ENCODE measurements at places on chromosomes 12 and 14. TPM values are rescaled to one million over a fixed set of nuclear protein-coding genes. Genes with fewer than 3 reads are reported as not detected.

NTF3 gene
- 1.1 TPM for polyA plus RNA-seq

- H3K27ac ChIP-seq: no peak overlapping the region
- DNase-seq: no peak
- no peaks in the 10 kb centered on the region for H3K27me3 ChIP-seq
- H3K4me3 ChIP-seq: no peak overlapping the region
Observed at GRCh38 chr12:94806617-94807016, 156.3 kb upstream of the TMCC3 start.

PRKAB1 gene
- polyA plus RNA-seq: 14.3 TPM

GRCh38 chr12:95258803-95259202 is 41.2 kb downstream of the VEZT start:
- no peaks in the 10 kb centered on the region for H3K27me3 ChIP-seq
- H3K27ac ChIP-seq: no peak overlapping the region
- DNase-seq: no peak

- H3K36me3 ChIP-seq: peaks cover 84% of the 10 kb centered on the region
- DNase-seq: no peak
- no peaks in the 10 kb centered on the region for H3K4me1 ChIP-seq
- no peaks in the 10 kb centered on the region for H3K27me3 ChIP-seq
- no peak overlapping the region for H3K4me3 ChIP-seq
Observed at GRCh38 chr12:57718641-57719528, 19.7 kb downstream of the AGAP2 start.

MSI1 gene
- 1.1 TPM for polyA plus RNA-seq

MANSC4 gene
- polyA plus RNA-seq: not detected

TMEM132C gene
- 1.6 TPM for polyA plus RNA-seq

CLEC4A gene
- polyA plus RNA-seq: 2.5 TPM

- H3K4me3 ChIP-seq: no peak overlapping the region
- no peak for DNase-seq
- H3K4me1 ChIP-seq: no peaks in the 10 kb centered on the region
- no peaks in the 10 kb centered on the region for H3K36me3 ChIP-seq
Observed at GRCh38 chr12:41709012-41709411, 435.7 kb downstream of the GXYLT1 start.

DNA sequence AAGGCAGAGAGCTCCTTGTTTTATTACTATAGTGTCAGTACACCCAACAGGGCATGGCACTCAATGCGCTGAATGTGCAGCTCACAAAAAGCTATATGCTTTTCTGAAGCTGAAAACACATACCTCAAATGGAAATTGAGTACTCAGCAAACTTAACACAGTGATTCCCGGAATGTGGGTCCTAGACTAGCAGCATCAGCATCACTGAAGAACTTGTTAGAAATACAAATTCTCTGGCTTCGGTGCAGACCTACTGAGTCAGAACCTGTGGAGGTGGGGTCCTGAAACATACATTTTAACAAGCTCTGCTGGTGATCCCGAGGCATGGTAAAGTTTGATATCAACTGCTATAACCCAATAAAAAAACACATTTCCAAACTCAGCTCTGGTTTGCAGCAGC is 14.9 kb downstream of the RERG start:
- DNase-seq: no peak
- H3K4me1 ChIP-seq: peaks cover 10% of the 10 kb centered on the region
- H3K36me3 ChIP-seq: no peaks in the 10 kb centered on the region
- H3K27me3 ChIP-seq: no peaks in the 10 kb centered on the region

DNA sequence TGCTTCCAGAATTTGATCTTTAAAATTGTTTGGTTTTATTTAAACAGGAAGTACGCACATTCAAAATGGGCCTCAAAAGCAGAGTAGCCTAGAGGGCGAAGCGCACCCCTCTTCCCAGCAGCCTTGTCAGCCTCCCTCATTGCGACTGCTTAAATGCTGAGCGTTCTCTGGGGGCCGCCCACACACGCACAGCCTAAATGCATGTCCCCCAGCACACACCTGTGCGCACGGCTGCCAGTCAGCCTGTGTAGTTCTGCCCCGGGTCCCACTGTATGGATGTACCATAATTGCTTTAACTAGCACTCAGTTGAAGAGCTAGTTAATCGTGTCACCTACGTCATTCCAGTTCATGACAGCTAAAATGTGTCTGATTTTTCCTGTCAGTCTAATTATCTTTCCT is 79.3 kb downstream of the TESC start:
- H3K4me3 ChIP-seq: no peak overlapping the region
- H3K4me1 ChIP-seq: peaks cover under 1% of the 10 kb centered on the region
- peaks cover 92% of the 10 kb centered on the region for H3K36me3 ChIP-seq
- H3K27ac ChIP-seq: no peak overlapping the region
- no peaks in the 10 kb centered on the region for H3K27me3 ChIP-seq

GRCh38 chr12:5568325-5568981 is 136.5 kb downstream of the NTF3 start:
- H3K4me1 ChIP-seq: no peaks in the 10 kb centered on the region
- no peaks in the 10 kb centered on the region for H3K27me3 ChIP-seq
- H3K36me3 ChIP-seq: no peaks in the 10 kb centered on the region
- no peak for DNase-seq
- H3K27ac ChIP-seq: no peak overlapping the region

FIGNL2 gene
- 0.22 TPM for polyA plus RNA-seq

GRCh38 chr12:48000878-48001504 is 3.3 kb downstream of the COL2A1 start:
- peaks cover 41% of the 10 kb centered on the region for H3K4me1 ChIP-seq
- peaks cover 55% of the 10 kb centered on the region for H3K27me3 ChIP-seq
- no peak for DNase-seq
- H3K36me3 ChIP-seq: no peaks in the 10 kb centered on the region
- H3K27ac ChIP-seq: peak overlapping the region; percentile 49

- H3K4me1 ChIP-seq: no peaks in the 10 kb centered on the region
- H3K36me3 ChIP-seq: no peaks in the 10 kb centered on the region
- H3K4me3 ChIP-seq: no peak overlapping the region
- no peak for DNase-seq
- H3K27ac ChIP-seq: no peak overlapping the region
Observed at GRCh38 chr14:77822307-77822706, 22.4 kb downstream of the ADCK1 start.

DNA sequence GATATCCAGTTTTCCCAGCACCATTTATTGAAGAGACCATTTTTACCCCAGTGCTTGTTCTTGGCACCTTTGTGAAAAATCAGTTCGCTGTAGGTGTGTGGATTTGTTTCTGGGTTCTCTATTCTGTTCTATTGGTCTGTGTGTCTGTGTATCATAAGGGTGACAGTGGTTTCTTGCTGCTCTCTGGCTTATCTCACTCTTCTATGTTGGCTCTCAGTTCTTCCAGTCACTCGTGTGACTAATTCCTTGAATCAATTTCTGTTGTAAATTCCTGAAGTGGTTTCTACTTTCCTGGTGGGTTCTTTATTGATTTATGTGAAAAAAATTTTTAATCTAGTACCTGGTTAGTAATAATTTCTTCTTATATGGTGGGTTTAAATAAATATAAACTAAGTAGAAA is 58.3 kb downstream of the OTOGL start:
- no peaks in the 10 kb centered on the region for H3K4me1 ChIP-seq
- no peak overlapping the region for H3K27ac ChIP-seq
- no peaks in the 10 kb centered on the region for H3K36me3 ChIP-seq
- DNase-seq: no peak

DNA sequence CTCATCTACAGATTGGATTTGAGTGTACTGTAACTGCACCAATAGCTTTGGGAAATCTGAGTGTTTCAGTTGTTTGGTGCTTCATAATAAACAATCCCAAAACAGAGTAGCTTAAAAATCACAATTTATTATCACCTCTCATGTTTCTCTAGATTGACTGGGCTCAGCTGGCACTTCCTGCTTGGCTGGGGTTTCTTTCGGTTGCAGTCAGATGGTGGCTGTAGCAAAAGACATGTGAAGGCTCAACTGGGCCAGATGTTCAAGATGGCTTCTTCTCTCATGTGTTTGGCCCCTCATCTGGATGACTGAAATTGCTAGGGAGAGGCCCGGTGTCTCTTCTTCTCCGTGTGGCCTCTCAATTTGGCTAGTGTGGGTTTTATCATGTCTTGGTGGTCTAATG is 12.1 kb upstream of the BMP4 start:
- H3K4me1 ChIP-seq: peaks cover 2% of the 10 kb centered on the region
- no peak for DNase-seq
- no peak overlapping the region for H3K27ac ChIP-seq
- H3K36me3 ChIP-seq: no peaks in the 10 kb centered on the region
- no peaks in the 10 kb centered on the region for H3K27me3 ChIP-seq

- peak; percentile 34 for DNase-seq
- peak overlapping the region; percentile 55 for H3K27ac ChIP-seq
- H3K27me3 ChIP-seq: no peaks in the 10 kb centered on the region
- H3K4me1 ChIP-seq: peaks cover 33% of the 10 kb centered on the region
- H3K36me3 ChIP-seq: peaks cover 8% of the 10 kb centered on the region
- H3K4me3 ChIP-seq: no peak overlapping the region
Observed at GRCh38 chr12:124497039-124497438, 70.4 kb downstream of the NCOR2 start.

DNA sequence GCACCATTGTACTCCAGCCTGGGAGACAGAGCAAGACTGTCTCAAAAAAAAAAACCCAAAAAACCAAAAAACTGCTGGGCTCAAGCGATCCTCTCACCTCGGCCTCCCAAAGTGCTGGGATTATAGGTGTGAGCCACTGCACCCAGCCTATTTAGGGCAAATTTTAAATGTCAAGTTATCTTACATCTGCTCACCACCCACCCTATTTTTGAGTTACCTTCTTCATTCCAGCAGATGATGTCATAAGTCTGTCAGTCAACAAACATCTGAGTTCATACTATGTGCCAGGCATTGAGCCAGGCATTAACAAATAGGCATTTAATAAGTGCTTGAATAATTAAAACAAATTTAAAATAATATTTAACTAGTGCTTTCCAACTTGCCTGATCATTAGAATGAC is 21.5 kb downstream of the BATF start:
- peak overlapping the region; percentile 87 for H3K27ac ChIP-seq
- no peak overlapping the region for H3K4me3 ChIP-seq
- H3K4me1 ChIP-seq: no peaks in the 10 kb centered on the region
- H3K27me3 ChIP-seq: no peaks in the 10 kb centered on the region

DNA sequence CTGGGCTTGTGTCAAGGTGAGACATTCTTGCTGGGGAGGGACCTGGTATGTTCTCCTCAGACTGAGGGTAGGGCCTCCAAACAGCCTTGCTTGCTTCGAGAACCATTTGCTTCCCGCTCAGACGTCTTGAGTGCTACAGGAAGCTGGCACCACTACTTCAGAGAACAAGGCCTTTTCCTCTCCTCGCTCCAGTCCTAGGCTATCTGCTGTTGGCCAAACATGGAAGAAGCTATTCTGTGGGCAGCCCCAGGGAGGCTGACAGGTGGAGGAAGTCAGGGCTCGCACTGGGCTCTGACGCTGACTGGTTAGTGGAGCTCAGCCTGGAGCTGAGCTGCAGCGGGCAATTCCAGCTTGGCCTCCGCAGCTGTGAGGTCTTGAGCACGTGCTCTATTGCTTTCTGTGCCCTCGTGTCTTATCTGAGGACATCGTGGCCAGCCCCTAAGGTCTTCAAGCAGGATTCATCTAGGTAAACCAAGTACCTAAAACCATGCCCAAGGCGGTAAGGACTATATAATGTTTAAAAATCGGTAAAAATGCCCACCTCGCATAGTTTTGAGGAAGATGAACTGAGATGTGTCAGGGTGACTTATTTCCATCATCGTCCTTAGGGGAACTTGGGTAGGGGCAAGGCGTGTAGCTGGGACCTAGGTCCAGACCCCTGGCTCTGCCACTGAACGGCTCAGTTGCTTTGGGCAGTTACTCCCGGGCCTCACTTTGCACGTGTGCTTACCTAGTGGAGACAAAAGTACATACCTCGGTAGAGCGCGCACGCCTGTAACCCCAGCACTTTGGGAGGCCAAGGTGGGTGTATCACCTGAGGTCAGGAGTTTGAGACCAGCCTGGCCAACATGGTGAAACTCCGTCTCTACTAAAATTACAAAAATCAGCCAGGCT is 4.3 kb downstream of the GAPDH start:
- peak overlapping the region; percentile 99 for H3K27ac ChIP-seq
- no peak for DNase-seq
- H3K27me3 ChIP-seq: no peaks in the 10 kb centered on the region
- H3K4me3 ChIP-seq: no peak overlapping the region
- peaks cover 51% of the 10 kb centered on the region for H3K4me1 ChIP-seq
- H3K36me3 ChIP-seq: peaks cover 7% of the 10 kb centered on the region

ADCY4 gene
- polyA plus RNA-seq: 23.1 TPM

GRCh38 chr14:36504771-36505175 is 15.3 kb downstream of the NKX2-1 start:
- no peak overlapping the region for H3K27ac ChIP-seq
- H3K4me3 ChIP-seq: no peak overlapping the region
- peaks cover 4% of the 10 kb centered on the region for H3K4me1 ChIP-seq
- no peak for DNase-seq
- H3K27me3 ChIP-seq: peaks cover 33% of the 10 kb centered on the region
- H3K36me3 ChIP-seq: no peaks in the 10 kb centered on the region

GRCh38 chr12:54358191-54358944 is 5.9 kb downstream of the GPR84 start:
- peak overlapping the region; percentile 66 for H3K4me3 ChIP-seq
- peaks cover 4% of the 10 kb centered on the region for H3K4me1 ChIP-seq
- no peak for DNase-seq
- no peaks in the 10 kb centered on the region for H3K27me3 ChIP-seq
- no peaks in the 10 kb centered on the region for H3K36me3 ChIP-seq

DNA sequence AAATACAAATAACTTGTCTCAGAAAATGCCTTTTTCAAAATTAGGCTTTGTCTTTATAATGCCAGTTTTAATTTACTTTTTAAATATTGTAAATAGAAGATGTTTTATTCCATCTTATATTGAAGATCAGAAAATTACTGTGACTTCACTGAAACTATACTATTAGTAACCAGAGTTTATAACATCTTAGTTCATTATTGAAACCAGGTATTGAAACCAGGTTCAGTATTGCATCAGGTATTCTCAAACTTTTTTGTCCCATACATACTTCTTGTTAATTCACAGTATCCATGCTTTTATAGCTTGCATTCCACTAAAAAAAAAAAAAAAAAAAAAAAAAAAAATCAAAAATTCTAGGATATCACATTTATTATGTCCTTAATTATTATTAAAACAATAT is 227.5 kb downstream of the GXYLT1 start:
- H3K36me3 ChIP-seq: no peaks in the 10 kb centered on the region
- no peak overlapping the region for H3K27ac ChIP-seq
- H3K4me1 ChIP-seq: peaks cover 14% of the 10 kb centered on the region
- no peaks in the 10 kb centered on the region for H3K27me3 ChIP-seq

SERPINA9 gene
- polyA plus RNA-seq: not detected

DNA sequence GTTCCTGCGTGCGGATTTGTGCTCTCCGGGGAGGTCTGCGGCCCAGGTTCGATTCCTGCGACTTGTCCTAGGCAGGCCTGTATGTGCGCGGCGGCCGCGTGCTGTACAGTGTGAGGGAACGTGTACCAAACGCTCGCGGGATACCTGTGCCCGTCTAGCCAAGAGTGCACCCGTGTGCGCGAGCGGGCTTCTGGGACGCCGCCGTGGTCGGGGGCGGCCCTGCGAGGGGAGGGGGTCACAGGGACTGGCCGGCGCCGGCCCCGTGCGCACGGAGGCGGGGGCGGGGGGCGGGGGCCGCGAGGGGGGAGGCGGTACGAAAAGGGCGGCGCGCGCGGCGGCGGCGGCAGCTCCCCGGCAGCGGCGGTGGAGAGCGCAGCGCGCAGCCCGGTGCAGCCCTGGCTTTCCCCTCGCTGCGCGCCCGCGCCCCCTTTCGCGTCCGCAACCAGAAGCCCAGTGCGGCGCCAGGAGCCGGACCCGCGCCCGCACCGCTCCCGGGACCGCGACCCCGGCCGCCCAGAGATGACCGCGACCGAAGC is at the start of gene DLK1:
Gene DLK1, plus strand, starts transcription at position 343 of the 536 bp plus-strand sequence. Its CDS starts 177 bp downstream, at position 520.
- DNase-seq: no peak
- no peak within 1 kb of the TSS for H3K4me3 ChIP-seq
- H3K27ac ChIP-seq: no peak within 1 kb of the TSS
- H3K4me1 ChIP-seq: no peaks in the 10 kb centered on the region

- no peak for DNase-seq
- H3K4me1 ChIP-seq: no peaks in the 10 kb centered on the region
- H3K27me3 ChIP-seq: no peaks in the 10 kb centered on the region
- H3K27ac ChIP-seq: no peak overlapping the region
- no peak overlapping the region for H3K4me3 ChIP-seq
Observed at GRCh38 chr12:62827042-62827441, 107.9 kb downstream of the PPM1H start.

Data from heart right ventricle (tissue), 16 donors.